Stimulated activated CD8-positive, alpha-beta memory T cell treated with anti-CD3 and anti-CD28 coated beads, Interleukin-7, amount 100 ng/mL, for 1 hour (primary cell): ENCODE measurements at places on chromosomes 4 and X.

GRCh38 chrX:71475785-71476540 is 56.9 kb upstream of the OGT start:
- no peak for DNase-seq

GRCh38 chr4:155904331-155904730 is 835 bp downstream of the TDO2 start:
- no peak for DNase-seq

GRCh38 chrX:153861151-153861550 is 24.8 kb downstream of the L1CAM start:
- DNase-seq = no peak

DNA sequence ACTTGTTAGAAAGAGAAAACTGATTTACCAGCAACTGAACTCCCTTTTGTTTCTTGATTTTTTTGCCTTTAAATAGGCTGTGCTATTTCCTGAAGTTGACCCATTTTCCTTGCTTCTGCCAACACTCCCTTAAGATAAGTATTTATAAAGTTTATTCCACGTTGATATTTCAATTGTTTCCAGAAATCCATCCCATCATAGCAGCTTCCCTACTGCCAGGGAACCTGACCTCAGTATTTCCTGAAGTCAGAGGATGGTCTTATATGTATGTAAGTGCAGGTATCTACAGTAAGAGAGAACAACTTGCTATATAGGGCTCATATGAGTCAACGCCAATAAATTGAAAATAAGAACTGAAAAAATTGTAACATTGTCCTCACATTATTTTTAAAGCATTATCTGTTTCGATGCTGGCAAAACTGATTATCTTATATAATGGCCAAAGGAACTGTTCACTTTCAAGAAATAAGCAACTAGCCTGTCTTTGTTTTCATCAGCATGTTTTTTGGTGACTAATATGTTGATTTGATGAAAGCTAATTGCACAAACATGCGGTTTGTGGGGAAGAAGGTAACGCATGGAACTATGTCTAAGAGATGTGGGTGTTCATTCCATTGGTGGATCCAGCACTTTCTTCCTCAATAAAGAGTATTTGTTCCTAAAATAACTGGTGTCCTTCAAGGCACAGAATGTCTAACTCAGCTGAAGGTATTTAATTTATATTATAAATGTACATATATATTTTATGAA is 4.7 kb downstream of the LIMCH1 start:
- no peak for DNase-seq

GRCh38 chr4:53039741-53040458 is 177.8 kb downstream of the RASL11B start:
- no peak for DNase-seq

DNA sequence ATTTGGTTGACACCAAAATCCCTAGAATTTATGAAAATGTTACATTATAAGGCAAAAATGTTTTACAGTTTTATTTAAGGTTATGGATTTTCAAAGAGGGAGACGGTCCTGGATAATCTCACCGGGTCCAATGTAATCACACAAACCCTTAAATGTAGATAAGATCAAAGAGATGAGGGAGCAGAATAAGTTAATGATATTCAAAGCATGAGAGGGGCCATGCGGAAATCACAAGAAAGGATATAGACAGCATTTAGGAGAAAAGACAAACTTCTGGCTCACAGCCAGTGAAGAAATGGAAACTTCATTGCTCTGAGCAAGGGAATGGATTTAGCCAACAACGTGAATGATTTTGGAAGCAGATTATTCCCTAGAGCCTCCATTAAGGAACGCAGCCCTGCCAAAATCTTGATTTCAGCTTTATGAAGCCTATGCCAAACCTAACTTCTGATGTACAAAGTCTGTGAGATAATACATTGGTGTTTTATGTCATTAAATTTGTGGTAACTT is 684.4 kb upstream of the GNPDA2 start:
- no peak for DNase-seq

- no peak for DNase-seq
These were observed 70.5 kb downstream of the SEC24D start for GRCh38 chr4:118765399-118765798.

- no peak for DNase-seq
These were observed 299.2 kb downstream of the IDS start for GRCh38 chrX:149205937-149206336.

- DNase-seq = no peak
These were observed 43.5 kb upstream of the SCRG1 start for GRCh38 chr4:173442223-173442932.

DNA sequence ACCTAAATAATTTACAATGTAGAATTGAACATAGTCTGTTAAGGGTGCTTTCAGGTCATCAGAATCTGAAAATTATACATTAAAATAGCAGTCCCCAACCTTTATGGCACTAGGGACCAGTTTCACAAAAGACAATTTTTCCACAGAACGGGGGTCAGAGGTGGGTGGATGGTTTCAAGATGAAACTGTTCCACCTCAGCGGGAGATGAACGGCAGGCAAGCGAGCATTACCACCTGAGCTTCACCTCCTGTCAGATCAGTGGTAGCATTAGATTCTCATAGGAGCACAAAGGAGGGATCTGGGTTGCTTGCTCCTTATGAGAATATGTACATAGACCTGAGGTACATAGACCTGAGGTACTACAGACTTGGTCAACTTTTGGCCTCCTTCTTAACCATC is 29.0 kb downstream of the LRBA start:
- no peak for DNase-seq

DNA sequence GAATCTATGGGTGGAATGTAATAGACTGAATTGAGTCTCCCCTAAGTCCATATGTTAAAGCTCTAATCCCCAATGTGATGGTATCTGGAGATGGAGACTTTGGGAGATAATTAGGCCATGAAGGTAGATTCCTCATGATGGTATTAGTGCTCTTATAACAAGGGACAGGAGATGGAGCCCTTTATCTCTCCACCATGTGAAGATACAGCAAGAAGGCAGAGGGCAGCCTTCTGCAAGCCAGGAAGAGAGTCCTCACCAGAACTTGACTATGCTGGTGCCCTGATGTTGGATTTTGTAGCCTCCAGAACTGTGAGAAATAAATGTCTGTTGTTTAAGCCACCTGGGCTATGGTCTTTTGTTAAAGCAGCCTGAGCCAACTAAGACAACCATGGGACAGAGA is 76.4 kb upstream of the F8A3 start:
- no peak for DNase-seq

- DNase-seq = no peak
These were observed 110.6 kb upstream of the FSTL5 start for GRCh38 chr4:162274354-162274753.

DNA sequence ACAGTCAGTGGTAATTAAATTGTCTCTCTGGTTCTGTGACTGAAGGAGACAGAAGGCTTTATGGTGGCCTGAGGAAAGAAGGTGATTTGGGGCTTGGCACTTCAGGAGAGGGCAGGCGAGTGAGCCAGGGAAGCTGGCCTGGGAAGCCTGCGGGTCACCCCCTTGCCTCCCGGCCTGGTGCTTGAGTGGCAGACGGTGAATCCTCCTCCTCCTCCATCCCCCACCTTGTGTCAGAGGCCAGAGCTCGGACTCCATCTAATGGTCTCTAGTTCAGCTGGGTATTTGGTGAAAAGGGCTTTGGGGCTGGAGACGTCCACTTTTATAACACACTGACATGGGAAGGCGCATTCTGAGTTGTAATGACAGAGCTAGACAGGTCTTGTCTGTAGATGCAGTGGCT is 8.7 kb downstream of the TMEM187 start:
- no peak for DNase-seq

- no peak for DNase-seq
These were observed 6.0 kb upstream of the PNMA6F start for GRCh38 chrX:153327561-153327960.

GRCh38 chr4:85919200-85919887 is 440.5 kb downstream of the MAPK10 start:
- no peak for DNase-seq

DNA sequence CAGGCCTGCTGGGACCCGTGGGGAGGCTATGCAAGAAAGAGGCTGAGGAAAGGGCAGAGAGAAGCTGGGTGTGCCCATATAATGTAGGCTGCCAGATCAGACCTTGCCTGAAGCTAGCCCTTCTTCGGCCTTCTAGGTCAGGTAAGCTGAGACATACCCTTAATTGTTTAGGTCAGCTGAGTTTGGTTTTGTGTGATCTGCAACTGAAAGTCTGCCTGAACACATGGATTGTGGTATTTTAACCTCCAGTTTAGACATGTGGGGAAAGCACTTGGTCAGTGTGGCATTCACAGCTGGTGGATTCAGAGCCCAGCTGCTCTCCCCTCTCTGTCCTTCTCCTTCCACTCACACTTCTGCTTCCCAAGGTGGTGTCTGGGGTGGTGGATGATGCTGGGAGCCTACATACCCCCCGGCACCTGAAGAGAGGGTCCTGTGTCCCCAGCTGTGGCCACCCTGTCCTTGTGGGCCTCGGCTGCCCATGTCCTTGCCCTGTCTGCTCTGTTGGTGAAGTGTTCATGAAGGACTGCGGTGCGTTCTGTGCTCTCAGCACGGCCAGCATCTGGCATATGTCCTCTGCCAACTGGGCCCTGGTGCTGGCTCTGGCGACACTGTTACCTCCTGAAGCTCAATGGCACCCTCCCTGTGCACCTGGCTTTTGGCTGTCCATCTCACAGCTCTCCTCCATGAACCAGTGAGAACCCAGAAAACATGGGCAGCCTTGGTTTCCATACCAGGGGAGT is 82.1 kb downstream of the NAT8L start:
- no peak for DNase-seq

DNA sequence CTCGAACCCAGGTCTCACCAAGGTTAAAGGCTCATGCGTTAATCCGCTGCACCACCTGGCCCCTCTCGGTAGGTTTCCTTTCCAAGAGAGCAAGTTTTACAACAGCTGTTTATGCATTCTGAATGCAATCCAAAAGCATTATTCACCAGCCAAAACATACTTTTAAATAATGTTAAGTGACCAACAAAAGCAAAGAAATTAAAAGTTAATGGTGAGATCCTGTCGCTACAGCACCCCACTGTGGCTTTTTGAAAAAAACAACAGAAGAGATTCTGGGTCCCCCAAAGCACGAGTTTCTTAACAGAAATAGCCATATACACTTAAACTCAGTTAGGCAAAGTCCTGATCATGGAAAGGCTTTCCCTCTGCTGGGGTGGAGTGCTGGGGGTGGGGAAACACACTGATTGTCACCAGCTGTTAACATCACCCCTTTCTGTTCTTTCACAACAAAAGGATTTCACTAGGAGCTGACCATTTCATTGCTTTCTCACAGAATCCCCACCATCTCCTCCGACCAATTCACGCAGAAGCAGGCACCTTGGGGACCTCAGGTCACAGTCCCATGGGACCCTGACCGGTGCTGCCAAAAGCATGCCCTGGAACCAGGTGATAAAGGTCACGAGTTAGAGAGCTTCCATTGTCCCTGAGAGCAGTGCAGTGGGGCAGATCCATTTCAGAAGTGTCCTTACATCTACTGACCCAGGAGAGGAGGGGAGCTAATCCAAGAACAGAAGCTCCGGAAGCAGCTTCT is 51.2 kb downstream of the ZNF827 start:
- no peak for DNase-seq

DNA sequence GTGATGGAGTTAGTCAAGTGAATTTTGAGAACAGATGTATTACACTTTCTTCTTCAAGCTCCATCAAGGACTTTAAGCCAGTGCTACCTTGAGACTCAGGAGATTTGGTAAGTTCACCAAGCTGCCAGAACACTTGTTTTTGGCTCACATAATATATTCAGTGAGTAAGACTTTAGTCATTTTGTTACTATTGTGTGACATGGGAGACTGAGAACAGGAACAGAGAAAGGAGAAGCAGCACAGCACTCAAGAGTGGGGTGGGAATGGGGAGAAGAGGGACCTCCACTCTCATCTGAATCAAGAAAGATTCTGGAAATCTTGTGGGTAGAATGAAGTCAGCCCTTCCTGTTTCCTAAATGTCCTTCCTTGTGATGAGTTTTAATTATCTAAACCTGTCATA is 87.3 kb upstream of the TET2 start:
- DNase-seq = no peak

- no peak for DNase-seq
These were observed 19.5 kb downstream of the NAT8L start for GRCh38 chr4:2078584-2078983.

DNA sequence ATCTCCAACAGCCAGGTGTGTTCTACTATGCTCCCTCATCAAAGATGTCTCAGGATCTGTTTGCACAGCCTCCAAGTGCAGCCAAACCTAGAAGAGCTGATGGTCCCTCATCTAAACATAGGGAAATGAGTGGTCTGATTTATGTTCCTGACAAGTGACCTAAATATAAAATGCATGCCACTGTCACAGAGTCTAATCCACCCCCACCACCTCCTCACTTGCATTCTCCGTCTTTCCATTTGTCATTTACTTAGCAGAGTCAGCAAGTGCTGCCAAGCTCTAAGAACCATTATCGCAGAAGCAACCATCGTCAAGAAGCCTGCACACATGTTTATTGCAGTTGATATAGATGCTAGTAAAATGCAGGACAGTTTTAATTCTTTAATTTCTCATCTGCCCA is 33.1 kb upstream of the VCX3A start:
- DNase-seq = no peak

GRCh38 chr4:7540654-7541413 is 106.1 kb upstream of the PSAPL1 start:
- DNase-seq = no peak

DNA sequence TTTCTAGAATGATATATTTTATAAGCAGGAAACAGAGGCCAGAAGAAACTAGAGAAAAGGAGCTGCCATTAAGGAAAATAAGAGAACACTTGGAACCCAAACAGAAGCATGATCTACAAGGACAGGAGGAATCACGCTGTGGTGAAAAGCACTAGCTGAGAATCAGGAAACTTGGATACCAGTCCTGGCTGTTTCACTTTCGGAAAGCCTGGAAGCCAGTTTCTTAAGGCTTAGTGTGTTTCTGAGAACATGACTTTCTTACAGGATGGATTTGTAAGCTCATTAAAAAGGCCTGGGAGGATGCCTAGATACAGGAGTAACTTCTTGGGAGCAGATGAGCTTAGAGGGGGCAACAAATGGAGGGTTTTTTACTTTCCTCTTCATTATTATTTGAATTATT is 36.9 kb downstream of the TLL1 start:
- DNase-seq = no peak

GRCh38 chrX:18098763-18099162 is 121.9 kb downstream of the BEND2 start:
- no peak for DNase-seq

DNA sequence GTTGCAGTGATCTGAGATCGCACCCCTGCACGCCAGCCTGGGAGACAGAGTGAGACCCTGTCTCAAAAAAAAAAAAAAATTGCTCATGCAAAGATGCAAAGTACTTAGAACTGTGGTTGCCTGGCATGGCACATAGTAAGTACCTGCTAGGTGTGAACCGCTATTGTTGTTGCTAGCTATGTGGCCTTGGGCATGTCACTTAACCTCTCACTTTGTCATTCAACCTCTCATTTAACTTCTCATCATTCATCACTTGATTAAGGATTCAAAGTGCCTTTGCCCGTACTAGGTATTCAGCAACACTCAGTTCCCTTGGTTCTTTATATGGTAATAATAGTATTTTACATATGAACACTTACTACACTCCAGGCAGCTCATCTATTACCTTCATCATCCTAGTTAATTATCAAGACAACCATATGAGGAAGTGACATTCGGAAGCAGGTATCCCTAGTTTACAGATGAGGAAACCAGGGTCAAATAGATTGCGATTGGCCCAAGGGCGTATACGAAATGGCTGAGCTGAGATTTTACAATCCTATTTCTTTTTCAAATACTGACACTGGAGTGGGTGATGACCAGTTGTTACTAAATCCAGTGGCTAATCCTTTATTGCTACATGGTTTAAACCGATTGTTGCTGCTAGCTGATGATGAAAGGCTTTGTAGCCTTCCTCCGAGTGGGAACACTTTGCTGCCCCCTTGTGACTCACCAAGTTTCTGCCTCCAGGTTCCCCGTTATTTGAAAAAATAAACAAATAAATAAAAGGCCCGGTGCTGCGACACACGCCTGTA is 28.8 kb upstream of the SOWAHD start:
- peak; percentile 41 for DNase-seq
